ENCODE measurements at places on chromosomes 6 and 20. TPM values are rescaled to one million over a fixed set of nuclear protein-coding genes. Genes with fewer than 3 reads are reported as not detected.
A peak's percentile ranks its signal among the peaks of the same experiment; 100 is the strongest.

DNA sequence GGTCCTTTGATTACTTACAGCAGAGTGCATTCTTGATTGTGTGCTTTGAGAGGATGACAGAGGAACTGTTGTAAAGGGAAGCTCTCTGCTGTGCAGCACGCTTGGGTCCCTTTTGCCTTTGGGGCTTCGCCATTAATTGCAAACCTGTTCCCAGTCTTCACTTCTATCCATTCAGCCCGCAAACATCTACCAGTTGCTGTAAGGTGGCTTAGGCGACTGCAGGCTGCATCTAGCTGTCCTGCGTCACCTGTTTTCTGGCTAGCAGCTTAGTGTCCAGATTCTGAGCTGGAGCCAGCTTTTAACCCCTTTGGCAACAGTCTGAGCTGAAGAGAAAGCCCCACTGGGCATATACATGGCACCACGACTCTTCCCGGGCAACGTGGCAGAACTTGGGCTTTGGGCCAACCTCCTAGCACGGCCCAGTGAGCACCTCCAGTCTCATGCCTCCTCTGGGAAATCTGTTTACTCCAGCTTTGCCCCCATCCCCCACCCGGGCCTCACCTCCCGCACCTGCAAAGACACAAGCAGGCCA lies 2.5 kb upstream of the FASTKD5 start:
- DNase-seq: no peak

- DNase-seq: no peak
Measured at GRCh38 chr6:23329086-23329485, 759.7 kb downstream of the HDGFL1 start.

DNA sequence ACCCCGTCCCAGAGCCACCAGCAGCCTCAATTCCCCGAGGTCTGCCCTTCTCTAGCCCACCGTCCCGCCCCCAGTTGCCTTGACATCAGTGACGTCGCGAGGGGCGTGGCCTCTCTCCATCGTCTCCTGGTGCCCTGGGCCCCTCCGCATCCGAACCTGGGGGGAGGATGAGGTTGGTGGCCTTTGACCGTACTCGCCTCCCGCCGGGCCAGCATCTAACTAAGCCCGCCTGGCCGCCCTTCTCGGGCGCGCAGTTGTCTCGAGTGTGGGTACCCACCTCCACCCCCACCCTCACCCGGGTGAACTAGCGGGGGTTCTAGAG lies 5.5 kb upstream of the ARMC12 start:
- DNase-seq: peak; percentile 92

- no peak for DNase-seq
Measured at GRCh38 chr6:51260003-51260402, 441.3 kb downstream of the TFAP2B start.

DNA sequence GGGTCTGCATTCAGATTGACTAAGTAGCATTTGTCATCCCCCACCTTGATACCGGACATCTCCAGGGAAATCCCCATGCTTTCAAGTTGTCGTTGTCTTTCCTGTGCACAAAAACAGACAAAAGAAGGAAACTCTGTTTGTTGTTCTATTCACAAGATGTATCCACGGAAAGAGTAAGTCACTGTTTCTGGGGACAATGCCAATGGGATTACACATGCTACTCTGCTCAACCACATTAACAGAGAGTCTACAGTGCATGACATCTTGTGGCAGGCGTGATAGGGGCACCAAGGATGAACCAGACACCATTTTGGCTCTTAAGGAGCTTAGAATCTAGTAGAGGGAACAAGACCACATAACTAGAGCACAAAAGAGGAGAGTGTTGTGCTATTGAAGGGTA lies 124.4 kb upstream of the NUP153 start:
- DNase-seq: peak; percentile 97

DNA sequence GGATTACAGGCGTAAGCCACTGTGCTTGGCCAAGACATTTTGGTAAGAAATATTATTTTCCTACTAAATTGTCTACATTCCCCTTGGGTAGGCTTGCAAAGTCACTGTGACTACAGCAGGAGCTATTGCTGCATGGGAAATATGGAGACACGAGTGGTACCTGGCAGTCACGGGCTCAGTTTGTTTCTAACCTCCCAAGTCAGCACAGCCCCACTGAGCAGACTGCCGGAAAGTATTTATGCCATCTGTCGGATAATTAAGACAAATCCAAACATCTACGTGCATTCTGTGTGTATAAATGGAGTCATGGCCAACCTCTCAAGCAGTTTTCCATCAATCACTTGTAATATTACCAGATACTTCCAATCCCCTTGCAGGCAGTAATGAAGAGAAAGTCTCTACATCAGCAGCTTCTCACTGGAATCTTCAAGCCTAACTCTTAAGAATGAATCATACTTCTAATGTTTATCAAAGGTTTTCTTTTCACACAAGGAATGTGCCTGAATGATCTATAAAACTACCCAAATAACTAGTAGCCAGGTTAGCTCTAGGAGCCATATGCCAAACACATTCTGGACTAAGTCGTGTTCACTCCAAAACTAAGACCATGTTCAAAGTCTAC lies 20.1 kb downstream of the PSMB1 start:
- no peak for DNase-seq

DNA sequence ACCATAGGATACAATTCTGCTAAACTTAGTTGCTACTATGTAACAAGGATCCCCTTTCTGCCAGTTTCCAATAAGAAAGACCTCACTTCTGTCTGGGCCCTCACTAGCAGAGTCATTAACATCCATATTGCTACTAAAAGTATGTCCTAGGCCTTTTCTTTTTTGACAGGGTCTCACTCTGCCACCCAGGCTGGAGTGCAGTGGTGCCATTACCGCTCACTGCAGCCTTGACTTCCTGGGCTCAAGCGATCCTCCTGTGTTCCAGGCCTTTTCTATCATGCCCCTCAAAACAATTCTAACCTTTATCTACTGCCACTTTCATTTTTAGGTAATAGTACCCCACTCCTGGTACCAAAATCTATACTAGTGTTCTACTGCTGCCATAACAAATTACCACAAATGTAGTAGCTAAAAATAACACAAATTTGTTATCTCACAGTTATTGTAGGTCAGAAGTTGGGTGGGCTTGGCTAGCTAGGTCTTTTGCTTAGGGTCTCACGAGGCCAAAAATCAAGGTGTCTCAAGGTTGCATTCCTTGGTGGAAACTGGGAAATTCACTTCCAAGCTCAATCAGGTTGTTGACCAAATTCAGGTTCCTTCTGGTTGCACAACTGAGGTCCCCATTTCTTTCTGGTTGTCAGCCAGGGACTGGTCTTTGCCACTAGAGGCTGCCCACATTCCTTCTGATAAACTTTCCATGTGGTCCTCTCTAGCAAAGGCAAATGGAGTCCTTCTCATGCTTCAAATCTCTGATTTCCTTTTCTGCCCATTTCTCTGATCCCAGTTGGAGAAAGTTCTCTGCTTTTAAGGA lies 3.0 kb downstream of the CSNK2A1 start:
- DNase-seq: no peak

- no peak for DNase-seq
Measured at GRCh38 chr20:22818636-22819035, 216.5 kb upstream of the SSTR4 start.

- DNase-seq: no peak
Measured at GRCh38 chr6:38789256-38789655, 74.1 kb downstream of the DNAH8 start.

Gene TOX2
- 1.7 TPM for total RNA-seq

Gene EYS
- total RNA-seq: under 0.01 TPM

Gene ARMC12
- 0.40 TPM for total RNA-seq

All from lung microvascular endothelial cell (primary cell).